ENCODE measurements at places on chromosomes 2 and 18. TPM values are rescaled to one million over a fixed set of nuclear protein-coding genes. Genes with fewer than 3 reads are reported as not detected.

The AMER3 gene
- not detected for total RNA-seq

The RBKS gene
- 2.6 TPM for total RNA-seq

The RGPD3 gene
- 0.38 TPM for total RNA-seq

The SERPINB4 gene
- not detected for total RNA-seq

The CYP1B1 gene
- 0.14 TPM for total RNA-seq

The PLB1 gene
- 1.6 TPM for total RNA-seq

- DNase-seq: no peak
These were observed 12.1 kb upstream of the CYBRD1 start for GRCh38 chr2:171509945-171510731.

- DNase-seq: no peak
These were observed 214.0 kb downstream of the SS18 start for GRCh38 chr18:25876330-25876948.

- no peak for DNase-seq
These were observed 127.7 kb downstream of the DTNA start for GRCh38 chr18:34837769-34838272.

DNA sequence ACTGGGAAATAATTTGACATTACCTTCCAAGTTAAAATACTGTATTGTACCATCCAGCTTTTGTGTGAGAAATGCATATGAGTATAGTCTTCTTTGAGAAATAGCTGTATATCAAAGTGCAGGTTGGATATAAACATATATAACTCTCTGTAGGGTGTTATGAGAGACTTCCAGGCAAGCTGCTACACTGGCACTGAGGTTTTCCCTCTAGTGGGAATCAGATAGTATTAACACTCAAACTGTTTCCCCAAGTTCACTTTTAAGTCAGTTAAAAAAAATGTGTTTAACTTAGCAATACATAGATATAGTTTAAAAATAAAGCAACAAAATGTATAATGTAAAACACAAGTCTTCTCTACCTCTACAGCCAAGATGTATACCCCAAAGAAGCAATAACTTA, 368.4 kb upstream of the SLC8A1 start:
- no peak for DNase-seq

All from CD4-positive, alpha-beta T cell (primary cell).